ENCODE measurements at places on chromosomes 13 and 19.

- no peak for DNase-seq
Measured at GRCh38 chr19:4295972-4296771, 6.0 kb downstream of the TMIGD2 start.

DNA sequence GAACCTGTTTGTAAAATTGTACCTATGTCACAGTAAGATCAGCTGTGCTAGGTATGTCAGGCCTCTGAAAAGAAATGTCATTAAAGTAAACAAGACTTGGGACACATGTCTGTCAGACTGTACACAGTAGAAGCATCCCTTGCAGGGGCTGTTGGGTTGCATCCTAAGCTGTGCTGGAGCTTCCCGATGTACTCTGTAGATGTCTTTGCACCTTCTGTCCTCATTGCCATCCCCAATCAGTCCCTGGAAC is 48.7 kb upstream of the GPR183 start:
- DNase-seq: no peak

DNA sequence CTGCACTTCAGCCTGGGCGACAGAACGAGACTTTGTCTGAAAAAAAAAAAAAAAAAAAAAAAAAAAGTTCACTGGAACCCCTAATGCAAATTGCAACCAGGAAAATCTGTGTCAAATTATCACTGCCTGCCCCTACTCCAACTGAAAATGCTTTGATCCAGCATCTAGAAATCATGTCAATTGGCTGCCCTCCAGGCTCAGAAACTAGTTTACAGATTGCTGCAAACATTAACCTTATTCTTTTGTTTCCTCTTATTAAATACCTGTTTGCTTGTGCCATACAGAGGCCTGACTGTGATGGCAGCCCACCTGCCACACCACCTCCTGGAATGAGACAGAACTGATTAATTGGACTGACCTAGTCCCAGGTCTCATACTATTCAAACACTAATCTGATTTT is 18.6 kb upstream of the AKT2 start:
- no peak for DNase-seq

- peak; percentile 20 for DNase-seq
Measured at GRCh38 chr13:26423629-26424028, 133.9 kb upstream of the WASF3 start.

DNA sequence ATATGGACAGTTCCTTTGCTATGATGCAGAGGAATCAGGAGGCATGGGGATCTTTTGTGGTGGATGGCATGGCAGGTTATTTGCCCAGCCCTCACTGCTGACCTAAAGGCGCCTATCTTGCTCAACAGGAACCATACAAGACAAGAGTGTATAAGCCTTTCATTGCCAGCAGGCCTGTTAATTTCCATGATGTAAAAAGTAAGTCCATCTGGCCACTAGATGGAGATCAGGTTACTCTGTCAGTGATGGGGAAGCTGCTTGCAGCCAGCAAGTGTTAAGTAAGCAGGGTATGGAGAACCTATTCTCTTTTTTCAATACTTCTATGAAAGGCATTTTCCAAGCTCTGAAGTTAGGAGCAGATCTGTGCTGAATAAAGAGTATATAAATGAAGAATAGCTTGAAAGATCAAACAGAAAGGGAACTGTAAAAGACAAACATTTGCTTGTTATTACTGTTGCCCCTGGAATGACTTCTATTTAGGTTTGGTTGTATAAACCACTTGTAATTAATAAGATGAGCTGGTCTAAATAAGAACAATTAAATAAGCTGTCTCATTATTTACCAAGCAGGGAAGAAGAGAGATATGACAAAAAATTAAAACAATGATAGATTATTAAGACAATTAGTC is 210.9 kb downstream of the RGCC start:
- peak; percentile 96 for DNase-seq

GRCh38 chr13:78305171-78305570 is 298.2 kb downstream of the POU4F1 start:
- no peak for DNase-seq

- DNase-seq: peak; percentile 93
Measured at GRCh38 chr19:55209693-55210472, 582 bp upstream of the PTPRH start.

Data from amniotic epithelial cell (primary cell).